ENCODE measurements at places on chromosomes 1 and 21.

- DNase-seq, result no peak
Observed at GRCh38 chr1:205441318-205441633, 14.6 kb downstream of the BLACAT1 start.

- no peak for DNase-seq
Observed at GRCh38 chr1:245411245-245412036, 256.7 kb downstream of the KIF26B start.

DNA sequence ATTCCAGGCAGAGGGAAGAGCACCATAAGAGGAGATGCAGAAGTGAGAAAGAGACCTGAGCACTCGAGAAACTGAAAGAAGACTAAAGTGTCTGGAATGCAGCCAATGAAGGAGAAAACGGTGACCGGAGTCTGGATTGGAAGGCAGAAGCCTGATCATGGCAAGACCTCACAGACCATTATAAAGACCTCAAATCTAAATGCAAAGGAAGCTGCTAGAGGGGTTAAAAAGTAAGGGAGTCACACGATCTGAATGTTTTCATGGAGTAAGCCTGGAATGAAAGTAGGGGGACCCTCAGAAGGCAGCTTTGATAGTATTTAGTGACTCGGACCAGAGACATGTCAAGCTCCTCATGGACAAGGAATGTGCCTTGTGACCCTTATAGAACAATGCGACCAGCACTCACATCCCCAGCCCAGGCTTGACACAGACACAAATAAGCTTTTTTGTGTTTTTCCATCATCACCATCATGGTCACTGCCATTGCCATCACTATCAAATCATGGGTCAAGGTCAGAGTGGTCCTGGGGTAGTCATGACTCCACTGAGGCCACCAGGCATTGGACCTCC lies 183.6 kb downstream of the SEC16B start:
- no peak for DNase-seq

GRCh38 chr1:75797273-75797588 lies 549 bp downstream of the MSH4 start:
- no peak for DNase-seq

DNA sequence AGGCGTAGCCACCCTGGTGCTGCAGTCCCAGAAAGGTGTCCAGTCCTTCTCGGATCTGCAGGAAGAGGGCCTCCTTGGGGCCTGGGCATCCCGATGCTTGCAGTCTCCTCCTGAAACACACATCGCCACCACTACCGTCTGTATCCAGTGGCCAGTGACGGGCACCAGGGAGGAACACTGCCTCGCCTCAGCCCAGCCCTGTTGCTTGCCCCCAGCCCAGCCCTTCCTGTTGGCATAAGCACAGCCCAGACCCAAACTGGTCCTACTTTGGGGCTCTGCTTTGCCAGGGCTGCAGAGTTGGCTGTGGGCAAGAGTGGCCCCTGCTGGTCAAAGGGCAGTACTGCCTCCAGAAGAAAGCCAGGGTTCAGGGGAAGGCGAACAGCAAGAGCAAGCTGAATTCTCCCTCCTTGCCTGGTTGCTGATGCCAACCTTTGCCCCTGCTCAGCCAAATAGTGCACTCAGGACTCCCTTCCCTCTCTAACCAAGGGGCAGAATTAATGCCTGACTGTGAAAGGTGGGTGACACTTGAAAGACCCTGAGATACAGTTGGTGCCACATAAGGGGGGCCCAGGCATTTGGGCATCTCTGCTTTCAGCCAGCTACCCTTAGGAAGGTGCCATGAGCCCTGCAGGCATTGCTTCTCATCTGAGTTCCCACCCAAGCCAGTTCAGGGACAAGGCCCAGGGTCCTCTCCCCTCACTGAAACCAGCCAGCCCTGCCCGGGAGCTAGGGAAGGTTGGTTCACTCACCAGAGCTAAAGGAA lies 11.1 kb upstream of the ARHGEF2 start:
- DNase-seq, result peak; percentile 60

DNA sequence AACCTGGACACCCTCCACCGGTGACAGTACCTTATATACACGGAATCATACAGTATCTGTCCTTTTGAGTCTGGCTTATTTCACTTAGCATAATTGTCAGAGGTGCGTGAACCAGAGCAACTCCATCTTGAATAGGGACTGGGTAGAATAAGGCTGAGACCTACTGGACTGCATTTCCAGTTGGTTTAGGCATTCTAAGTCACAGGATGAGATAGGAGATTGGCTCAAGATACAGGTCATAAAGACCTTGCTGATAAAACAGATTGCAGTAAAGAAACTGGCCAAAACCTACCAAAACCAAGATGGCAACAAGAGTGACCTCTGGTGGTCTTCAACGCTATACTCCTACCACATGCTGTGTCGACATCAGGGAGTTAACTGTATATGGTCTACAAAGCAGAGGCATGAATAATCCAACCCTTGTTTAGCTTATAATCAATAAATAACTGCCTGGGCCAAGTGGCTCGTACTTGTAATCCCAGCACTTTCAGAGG lies 1.4 kb upstream of the FDPS start:
- no peak for DNase-seq

DNA sequence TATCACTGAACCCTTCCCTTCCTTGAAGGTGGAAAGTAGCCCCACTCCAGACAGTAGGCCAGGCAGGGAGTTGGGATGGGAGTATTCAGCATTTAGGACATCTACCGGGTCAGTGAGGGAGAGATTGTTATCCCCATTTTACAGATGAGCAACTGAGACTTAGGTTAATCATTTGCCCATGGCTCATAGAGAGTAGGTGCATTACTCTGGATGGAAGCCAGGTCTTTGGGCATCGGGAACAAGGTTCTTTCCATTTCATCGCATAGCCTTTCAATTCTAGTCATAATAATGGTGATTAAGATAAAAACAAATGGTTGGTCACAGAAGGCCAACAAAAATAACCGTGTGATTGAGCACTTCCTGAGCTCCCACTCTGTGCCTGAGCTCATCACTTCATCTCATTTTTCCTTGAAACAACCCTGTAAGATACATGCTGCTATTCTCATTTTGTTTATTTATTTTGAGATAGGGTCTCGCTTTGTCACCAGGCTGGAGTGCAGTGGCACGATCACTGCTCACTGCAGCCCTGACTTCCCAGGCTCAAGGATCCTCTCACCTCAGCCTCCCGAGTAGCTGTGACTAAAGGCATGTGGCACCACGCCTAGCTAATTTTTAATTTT lies 64.8 kb downstream of the NAV1 start:
- no peak for DNase-seq

GRCh38 chr1:38060498-38060897 lies 13.9 kb upstream of the POU3F1 start:
- no peak for DNase-seq

- DNase-seq, result no peak
Observed at GRCh38 chr1:154767315-154768240, 102.5 kb downstream of the KCNN3 start.

GRCh38 chr21:26846036-26846931 lies 1.1 kb upstream of the ADAMTS1 start:
- DNase-seq, result no peak

DNA sequence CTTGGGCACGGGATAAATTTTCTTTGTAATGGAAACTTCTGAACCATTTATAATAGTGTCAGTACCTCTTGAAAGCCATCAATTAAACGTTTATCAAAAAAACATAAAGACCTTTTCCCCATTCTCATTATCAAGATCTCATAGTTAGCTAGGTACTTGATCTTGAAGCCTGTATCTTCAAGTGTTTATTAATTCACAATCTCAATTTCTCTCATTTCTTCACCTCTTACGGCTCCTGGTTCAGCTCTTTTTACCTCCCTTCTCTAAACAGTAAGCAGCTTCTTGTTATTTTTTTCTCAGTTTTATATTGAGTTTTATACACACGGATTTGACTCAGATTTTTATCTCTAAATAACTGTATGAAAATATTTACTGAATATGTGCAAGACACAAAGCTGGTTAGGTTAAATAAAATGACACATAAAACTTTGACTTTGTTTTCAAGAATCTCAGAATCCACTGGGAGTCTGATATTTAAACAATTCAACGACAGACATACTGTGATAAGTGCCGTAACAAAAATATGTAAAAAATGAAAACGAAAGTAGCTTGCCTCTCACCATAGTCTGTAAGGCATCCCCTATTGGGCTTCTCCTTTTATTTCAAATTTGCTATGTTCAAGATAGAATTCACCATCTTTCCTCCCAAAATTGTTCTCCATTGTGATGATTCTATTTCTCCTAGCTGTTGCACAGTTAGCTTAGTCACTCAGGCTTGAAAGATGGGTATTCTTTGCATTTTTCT lies 411.6 kb upstream of the ZRANB2 start:
- no peak for DNase-seq

GRCh38 chr1:46300673-46301405 lies 2.6 kb downstream of the LRRC41 start:
- no peak for DNase-seq

DNA sequence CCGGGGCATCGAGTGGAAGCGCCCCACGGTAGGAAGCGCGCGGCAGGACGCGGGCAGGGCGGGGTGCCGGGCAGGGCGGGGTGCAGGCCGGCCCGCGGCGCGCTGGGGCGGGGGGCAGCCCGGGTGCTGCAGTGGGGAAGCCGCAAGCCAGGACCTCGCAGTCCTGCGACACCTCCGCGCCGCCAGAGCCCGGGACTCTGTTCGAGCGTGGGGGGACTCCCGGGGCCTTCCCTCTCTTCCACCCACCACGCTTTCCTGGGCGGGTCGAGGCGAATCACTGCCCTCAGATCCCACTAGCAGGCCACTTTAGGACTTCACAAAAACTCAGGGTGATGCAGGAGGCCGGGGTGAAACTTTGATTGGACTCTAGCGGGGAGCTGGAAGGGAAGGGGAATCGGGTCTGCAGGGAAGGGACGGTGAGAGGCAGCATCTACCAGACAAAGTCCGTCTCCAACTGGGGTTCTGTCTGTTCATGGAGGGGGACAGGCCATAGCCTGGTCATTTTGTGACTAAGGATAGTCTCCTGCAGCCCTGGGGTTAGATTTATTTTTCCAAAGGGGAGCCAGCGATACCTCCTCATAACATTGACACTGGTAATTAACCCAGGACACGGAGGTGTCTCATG lies 623 bp downstream of the CAPN2 start:
- DNase-seq, result peak; percentile 27

DNA sequence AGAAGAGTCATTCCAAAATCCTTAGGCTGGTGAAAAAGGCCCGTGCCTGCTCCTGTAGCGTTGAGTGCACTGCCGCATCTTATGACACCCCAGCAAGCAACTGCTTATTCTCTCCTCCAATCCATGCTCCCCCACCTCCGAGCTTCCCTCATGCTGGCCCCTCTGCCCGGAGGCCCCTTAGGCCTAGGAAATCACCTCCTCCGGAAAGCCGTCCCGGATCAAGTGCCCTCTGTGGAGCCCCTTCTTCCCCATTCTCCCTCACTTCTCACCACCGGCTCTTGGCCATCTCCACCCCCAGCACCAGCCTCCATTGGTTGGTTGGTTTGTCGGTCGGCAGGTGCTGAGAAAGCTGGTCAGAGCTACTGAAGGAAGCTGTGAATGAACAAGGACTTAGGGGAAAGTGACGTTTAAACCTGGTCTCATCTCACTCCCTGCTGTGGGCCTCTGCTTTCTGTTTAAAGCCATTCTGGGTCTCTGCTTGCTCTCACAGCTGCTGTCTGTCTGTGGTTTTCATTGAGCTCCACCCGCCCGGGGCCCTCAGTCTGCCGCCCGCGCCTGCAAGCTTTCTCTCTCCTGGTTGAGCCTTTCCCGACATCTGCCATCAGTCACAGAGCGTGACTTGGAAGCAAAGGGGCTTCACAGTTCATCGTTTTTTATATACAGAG lies 122.2 kb downstream of the KCNN3 start:
- no peak for DNase-seq

DNA sequence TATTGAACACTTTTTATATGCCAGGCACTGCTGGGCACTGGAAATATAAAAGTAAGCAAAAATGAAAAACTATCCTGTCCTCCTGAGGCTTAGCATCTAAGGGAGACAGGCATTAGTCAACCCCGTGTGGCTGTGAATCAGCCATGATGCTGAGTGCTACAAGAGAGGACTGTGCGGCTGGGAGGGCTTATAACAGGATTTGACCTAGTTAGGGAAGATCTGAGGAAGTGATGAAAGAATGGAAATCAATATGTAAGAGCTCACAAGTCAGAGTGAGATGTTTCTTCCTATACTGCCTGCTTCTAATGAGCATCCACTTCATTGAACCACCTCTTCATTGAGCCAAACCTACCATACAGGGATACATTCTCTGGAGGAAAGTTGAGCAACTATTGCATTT lies 15.1 kb downstream of the TRIM45 start:
- no peak for DNase-seq

DNA sequence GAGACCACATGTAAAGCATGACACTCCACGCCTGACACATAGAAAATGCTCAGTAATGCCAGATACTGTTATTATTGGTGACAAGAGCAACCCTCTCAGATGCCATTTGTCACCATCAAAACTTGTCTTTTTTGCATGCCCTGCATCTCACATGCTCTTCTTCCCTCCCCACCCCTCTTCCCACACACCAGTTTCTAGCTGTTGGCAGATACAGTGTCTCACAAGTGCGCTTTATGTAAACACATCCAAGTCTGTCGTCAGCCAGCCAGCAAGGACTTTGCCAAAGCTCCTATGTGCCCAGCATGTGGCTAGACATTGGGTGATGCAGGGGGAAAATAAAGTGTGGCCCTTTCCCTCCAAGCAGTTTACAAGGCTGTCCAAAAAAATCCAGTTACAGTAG lies 44.9 kb upstream of the EPHA8 start:
- no peak for DNase-seq

DNA sequence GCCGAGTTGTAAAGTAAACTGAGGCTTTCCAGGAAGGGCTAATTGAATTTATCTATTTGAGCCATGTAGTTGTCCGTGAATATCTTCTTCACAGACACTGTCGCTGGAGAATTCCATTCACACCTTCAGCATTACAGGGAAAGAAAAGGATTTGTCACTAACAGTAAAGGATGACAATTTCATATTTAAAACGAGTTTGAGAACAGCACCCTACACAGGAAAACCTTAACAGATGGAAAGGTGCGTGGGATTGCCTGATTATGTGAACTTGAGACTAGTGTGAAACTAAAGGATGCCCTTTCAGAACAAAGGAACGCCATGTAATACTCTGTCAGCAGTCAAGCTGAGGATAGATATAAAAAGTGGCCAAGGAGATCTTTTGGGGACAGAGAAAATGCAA lies 492.5 kb upstream of the ADGRL2 start:
- DNase-seq, result no peak

- DNase-seq, result no peak
Observed at GRCh38 chr1:91791691-91792488, 94.1 kb downstream of the TGFBR3 start.

GRCh38 chr1:170067253-170067819 lies 7.2 kb downstream of the KIFAP3 start:
- no peak for DNase-seq

DNA sequence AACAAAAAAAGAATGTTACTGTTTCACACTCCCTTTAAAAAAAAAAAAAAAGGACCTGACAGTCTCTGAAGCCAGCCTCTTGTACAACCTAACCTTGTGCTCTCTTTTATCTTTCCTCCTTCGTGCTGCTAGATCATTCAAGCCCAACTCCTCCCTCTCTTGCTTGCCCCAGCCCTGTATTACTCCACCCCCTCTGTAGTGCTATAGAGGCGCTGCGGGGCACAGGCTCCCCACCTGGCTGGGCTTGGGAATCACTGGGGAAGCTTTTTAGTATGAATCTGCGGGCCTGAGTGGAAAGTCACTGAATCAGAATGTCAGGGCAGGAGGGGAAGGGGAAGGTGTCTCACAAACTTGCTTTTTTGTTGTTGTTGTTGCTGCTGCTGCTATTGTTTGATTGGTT lies 383.7 kb upstream of the CAMK1G start:
- no peak for DNase-seq
